ENCODE measurements at places on chromosomes 16 and 17. TPM values are rescaled to one million over a fixed set of nuclear protein-coding genes. Genes with fewer than 3 reads are reported as not detected.

MYH1 gene
- not detected for total RNA-seq

SULT1A4 gene
- 1.2 TPM for total RNA-seq

- peaks cover 12% of the 10 kb centered on the region for H3K36me3 ChIP-seq
- H3K4me1 ChIP-seq: peaks cover 6% of the 10 kb centered on the region
- H3K4me3 ChIP-seq: no peak overlapping the region
- H3K27me3 ChIP-seq: no peaks in the 10 kb centered on the region
Measured at GRCh38 chr16:89934611-89935553, 11.7 kb downstream of the TUBB3 start.

DNA sequence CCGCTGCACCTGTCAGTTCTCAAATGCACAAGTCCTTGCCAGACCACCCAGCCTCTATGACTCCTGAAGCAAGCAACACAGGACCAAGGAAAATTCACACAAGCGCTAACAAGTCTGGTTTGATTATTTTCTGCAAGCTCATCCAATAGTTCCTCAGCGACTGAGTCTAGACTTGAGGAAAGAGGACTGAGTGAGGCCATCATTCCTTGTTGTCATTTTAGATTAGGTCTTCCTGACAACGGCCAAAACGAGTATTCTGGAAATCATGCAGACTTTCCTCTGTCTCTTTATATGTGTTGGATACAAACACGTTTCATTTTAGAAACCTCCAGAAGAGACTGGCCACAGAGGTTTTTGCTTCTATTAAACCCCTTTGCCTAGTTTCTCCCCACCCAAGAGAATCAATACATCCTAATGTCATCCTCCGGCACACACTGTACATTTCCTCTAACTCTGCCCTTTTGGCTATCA is 561 bp downstream of the CCDC47 start:
- H3K4me1 ChIP-seq: peaks cover 28% of the 10 kb centered on the region
- H3K4me3 ChIP-seq: peak overlapping the region; percentile 76
- H3K27ac ChIP-seq: peak overlapping the region; percentile 100
- peaks cover 36% of the 10 kb centered on the region for H3K36me3 ChIP-seq

- no peak overlapping the region for H3K27ac ChIP-seq
- H3K36me3 ChIP-seq: no peaks in the 10 kb centered on the region
- H3K27me3 ChIP-seq: peaks cover 63% of the 10 kb centered on the region
- H3K4me1 ChIP-seq: peaks cover 5% of the 10 kb centered on the region
- no peak overlapping the region for H3K4me3 ChIP-seq
- DNase-seq: peak; percentile 20
Measured at GRCh38 chr16:27924411-27925118, 138.9 kb downstream of the GSG1L start.

GRCh38 chr16:46812781-46813540 is 18.0 kb downstream of the C16orf87 start:
- H3K27ac ChIP-seq: no peak overlapping the region
- H3K27me3 ChIP-seq: no peaks in the 10 kb centered on the region
- H3K4me3 ChIP-seq: no peak overlapping the region
- no peak for DNase-seq
- H3K4me1 ChIP-seq: peaks cover 13% of the 10 kb centered on the region

DNA sequence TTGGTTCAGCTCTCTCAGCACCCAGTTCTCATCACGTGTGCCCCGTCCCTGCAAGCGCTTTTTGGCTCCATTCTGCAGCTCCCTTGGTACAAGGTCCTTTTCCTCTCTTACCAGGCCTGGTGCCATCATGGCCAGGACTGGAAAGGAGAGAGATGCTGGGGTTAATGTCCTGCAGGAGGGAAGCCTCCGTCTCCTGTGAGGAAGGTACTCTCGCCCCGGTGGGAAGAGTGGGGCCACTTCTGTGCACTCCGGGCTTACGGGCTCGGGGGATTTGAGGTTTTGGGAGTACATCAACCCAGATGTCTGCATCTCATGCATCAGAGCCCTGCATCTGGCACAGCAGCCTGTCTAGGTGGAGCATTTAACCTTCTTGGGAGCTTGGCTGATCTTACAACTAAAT is 10.1 kb downstream of the CTRB2 start:
- H3K4me1 ChIP-seq: peaks cover 8% of the 10 kb centered on the region
- DNase-seq: no peak
- no peaks in the 10 kb centered on the region for H3K36me3 ChIP-seq
- no peak overlapping the region for H3K27ac ChIP-seq

Measured in MCF 10A (cell line).